ENCODE measurements at places on chromosomes 2 and 18. TPM values are rescaled to one million over a fixed set of nuclear protein-coding genes. Genes with fewer than 3 reads are reported as not detected.

The ACVR1C gene
- not detected for polyA plus RNA-seq

The LOXL3 gene
- 55.2 TPM for polyA plus RNA-seq

The ADGRF3 gene
- polyA plus RNA-seq = 0.24 TPM

The KCNS3 gene
- polyA plus RNA-seq = 2.5 TPM

The TRIM43 gene
- polyA plus RNA-seq = not detected

The COLEC11 gene
- not detected for polyA plus RNA-seq
